ENCODE measurements at places on chromosomes 6 and 20.

GRCh38 chr6:8157839-8158238 lies 55.5 kb upstream of the EEF1E1 start:
- no peak for DNase-seq

DNA sequence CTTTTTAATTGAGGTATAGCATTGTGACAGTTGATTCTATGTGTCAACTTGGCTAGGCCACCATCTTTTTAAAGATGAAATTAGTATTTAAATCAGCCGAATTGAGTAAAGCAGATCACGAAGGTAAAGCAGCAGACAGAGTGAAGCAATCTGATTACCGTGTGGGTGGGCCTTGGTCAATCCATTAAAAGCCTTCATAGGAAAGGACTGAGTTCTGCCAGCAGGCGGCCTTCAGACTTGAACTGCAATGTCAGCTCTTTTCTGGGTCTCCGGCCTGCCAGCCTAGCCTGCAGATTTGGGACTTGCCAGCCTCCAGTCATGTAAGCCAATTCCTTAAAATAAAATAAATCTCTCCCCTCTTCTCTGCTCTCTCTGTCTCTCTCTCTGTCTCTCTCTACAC lies 22.4 kb upstream of the TGM2 start:
- no peak for DNase-seq

DNA sequence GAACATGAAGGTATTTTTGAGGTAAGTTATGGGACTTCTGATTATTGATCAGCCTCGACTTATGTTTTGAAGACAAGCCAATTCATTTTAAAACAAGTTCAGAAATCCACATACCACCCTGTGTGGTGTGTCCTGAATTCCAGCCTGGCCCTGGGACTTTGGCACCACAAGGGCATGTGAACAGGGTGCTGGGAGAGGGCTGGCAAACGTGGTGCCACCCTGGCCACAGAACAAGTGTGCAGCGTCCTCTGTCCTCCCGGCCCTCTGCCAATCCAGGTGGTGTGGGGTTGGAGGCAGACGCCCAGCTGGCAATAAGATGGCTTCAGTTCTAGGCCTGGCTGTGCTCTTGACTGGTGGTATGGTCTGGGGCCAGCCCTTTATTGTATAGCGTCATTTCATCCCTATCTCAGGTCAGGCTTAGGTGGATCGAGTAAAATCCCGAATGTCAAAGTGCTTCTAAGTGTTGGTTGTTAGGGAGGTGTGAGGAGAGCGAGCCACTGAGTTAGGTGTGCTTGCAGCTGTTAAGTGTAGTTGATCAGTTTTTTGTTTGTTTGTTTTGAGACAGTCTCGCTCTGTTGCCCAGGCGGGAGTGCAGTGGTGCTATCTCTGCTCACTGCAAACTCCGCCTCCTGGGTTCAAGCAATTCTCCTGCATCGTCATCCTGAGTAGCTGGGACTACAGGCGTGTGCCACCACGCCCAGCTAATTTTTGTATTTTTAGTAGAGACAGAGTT lies 84.2 kb downstream of the RNF144B start:
- no peak for DNase-seq

DNA sequence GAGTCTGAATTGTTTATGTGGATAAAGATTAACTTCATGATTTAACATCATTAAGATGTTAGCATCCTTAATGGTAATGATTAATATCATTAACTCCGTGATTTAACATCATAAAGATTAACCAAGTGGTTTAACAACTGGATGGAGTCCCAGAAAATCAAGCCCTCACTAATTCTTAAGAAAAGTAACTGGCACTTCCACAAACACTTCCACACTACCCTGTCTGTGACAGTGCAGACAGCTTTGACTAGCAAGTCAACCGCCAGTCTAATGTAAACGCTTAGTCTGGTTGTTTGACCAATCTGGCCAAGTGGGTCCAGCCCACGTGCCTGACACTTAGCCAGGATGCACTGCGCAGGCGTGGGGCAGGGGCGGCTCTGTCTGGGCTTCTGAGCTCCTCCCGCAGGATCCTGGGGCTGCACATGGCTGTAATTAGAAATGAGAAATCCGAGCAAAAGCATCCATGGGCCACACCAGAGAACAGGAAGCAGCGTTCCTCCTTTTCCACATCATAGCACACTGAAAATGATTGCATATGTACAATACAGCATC lies 424.2 kb downstream of the FOXA2 start:
- no peak for DNase-seq

GRCh38 chr6:155219858-155220301 lies 43.9 kb upstream of the CLDN20 start:
- no peak for DNase-seq

- DNase-seq: no peak
Measured at GRCh38 chr20:35342154-35342769, 50.0 kb upstream of the FAM83C start.
